ENCODE measurements at places on chromosomes 1 and 21.

DNA sequence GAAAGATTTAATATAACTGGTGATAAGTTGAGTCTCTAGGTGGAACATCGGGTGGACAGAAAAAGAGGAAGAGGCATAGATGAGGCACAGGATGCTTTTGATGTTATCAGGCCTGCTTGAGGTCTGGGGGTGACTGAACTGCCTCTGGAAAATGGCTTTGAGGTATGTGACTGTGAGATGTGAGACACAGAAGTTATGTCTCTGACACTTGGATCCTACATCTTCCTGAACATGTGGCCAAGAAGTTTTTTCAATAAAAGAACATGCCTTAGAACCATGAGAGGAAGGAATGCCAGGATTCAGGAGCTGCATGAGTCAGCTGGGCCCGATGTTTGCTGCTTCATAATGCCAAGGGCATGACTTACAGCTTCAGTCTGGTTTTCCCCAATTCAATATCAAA, 11.5 kb upstream of the AIM2 start:
- DNase-seq: peak; percentile 74

GRCh38 chr1:193533853-193534252, 347.4 kb upstream of the B3GALT2 start:
- no peak for DNase-seq

DNA sequence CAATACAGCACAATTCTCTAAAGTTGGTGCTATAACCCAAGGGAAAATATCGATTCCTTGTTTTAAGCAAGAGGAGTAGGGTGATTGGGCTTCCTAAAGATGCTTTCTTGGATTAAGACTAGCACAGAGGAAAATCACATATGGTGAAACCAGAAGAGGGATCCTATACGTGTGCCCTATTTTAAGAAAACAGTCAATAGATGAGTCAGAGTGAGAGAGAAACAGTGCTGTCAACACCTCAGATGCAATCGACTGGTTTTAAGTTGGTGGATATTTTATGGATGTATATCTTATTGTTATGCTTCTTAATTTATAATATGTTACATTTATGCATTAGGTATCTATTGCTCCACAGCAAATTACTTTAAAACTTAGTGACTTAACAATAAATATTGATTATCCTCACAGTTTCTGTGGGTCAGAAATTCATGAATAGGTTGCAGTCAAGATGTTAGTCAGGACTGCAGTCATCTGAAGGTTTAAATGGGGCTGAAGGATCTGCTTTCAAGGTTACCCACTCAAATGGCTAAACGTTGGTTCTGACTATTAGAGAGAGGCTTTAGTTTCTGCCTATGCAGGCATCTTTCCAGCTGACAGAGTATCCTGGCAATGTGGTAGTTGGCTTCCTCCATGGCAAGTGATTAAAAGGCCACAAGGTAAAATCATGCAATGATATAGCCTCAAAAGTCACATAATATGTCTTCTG, 61.6 kb upstream of the DEPDC1 start:
- DNase-seq: no peak

DNA sequence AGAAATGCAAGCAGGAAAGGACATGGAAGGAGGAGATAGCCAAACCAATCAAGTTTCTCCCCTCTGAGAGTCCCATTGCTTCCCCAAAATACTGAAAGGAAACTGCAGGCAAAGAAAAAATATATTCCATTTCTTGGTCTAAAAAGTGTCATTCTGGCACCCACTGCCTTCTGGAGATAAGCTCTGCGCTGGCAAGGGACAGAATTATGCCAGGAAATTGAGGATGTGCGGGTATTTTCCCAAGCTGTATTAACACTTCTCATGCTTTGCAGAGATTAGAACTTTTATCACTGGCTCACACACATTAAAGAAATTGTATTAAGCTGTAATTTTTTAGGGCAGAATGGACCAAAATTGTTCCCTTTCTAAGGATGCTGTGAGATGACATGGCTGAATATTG, 381.2 kb upstream of the DUSP10 start:
- DNase-seq: no peak

DNA sequence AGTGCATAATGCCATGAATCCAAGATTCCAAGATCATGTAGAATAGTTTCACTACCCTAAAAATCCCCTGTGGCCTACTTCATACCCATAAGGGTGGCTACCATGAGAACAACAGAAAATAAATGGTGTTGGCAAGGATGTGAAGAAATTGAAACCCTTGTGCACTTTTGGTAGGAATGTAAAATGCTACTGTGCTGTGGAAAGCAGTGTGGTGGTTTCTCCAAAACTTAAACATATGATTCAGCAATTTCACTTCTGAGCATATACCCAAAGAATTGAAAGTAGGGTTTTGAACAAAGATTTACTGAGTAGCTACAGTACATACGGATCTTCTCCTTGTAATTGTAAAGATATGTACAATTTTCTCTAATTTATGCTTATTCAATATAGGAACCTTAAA, 16.0 kb downstream of the FNBP1L start:
- no peak for DNase-seq

DNA sequence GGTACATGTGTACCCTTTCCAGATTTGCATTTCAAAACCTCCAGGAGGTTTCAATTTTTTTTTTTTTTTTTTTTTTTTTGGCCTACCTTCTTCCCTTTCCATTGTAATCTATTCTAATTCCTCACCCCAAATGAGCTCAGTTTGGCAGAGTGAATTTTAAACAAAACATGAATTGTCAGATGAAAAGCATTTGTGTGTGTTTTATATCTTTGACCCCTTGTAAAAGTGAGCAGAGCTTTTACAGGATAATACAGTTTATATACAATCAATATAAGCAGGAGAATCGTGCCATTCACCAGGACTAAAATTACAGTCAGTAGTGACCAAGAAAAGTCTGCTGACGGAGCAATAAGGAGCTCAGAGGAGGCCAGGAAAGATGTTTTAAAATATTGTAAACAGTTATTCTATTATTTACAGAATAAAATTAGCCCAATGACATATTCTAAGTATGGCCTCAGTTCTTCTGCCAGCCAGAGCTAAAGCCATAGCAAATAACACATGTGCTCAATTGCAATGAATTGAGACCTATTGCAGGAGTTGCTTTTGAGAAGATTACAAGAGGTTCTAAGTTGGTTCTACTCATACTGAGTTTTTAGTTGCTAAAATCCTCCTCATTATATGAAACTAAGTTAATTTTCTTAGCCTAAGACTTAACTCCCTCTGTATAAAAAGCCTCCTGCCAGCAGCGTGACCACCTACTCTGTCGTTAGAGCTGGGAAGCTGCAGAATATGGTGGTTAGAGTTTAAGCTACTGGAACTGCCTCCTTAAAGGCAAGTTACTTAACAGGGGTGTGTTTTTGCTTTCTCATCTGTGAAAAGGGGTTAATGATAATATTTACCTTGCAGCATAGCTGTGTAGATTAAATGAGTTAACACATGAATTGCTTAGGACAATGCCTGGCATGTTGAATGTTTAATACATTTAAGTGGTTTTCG, 50.8 kb upstream of the ZNF326 start:
- DNase-seq: no peak

DNA sequence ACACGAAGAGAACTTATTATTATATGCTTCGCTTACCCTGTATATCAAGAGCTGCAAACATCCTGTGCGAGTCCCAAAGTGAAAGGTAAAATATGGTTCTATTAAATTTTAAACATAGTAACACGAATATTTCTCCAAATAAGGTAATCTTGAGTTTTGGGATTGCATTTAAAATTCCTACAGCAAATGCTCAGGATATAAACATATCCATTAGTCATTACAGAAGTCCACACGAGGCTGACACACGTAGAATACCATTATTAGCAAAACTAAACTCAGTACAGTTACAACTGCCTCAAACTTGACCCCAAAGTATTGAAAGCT, 282 bp upstream of the LYPLAL1 start:
- DNase-seq: no peak

GRCh38 chr1:69195136-69195535, 372.6 kb upstream of the LRRC7 start:
- DNase-seq: no peak

DNA sequence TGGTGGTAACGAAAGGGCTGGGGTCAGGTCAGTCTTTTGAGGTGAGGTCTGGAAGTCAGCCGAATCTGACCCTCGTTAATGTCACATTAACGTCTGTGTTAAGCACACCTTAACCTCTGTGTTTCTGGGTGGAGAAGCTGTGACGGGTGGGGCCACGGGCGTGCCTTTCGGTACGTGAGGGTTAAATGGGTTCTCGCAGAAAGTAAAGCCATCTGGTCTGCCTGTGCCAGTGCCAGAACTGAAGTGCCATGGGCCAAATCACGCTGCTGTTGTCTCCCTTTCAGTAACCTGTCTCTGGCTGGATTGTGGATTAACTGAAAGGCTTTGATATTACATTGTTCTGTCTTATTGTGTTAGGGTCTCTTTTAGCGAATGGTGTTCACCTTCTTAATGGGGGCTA, 14.4 kb downstream of the URB2 start:
- no peak for DNase-seq

DNA sequence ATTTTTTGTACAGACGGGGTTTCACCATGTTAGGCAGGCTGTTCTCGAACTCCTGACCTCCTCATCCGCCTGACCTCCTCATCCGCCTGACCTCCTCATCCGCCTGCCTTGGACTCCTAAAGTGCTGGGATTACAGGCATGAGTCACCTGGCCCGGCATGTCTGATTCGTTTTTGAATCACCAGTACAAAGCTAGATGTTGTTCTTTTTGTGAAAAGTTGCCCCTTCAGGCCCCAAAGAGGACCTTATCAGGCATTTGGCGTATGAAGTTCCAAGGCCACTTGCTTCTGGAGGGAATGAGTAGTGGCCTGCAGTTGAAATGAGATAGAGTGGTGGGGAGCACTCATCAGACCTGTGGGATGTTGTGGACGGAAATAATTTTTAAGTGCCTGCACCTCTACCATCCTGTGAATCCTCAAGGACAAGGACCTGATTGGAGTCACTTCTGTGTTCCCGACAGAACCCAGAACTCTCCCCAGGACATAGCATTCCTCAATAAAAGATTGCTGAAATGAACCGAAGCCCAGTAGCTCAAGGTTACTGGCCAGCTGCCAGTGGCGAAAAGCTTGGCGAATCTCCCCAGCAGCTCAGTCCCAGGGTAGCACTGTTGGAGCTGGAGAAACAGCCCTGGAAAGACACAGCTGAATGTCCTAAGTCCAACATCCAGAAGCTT, 50.1 kb downstream of the NDUFS5 start:
- no peak for DNase-seq

GRCh38 chr1:37609002-37609401, 13.3 kb upstream of the GNL2 start:
- DNase-seq: no peak

GRCh38 chr1:44293761-44294315, 61.2 kb downstream of the ERI3 start:
- DNase-seq: no peak

DNA sequence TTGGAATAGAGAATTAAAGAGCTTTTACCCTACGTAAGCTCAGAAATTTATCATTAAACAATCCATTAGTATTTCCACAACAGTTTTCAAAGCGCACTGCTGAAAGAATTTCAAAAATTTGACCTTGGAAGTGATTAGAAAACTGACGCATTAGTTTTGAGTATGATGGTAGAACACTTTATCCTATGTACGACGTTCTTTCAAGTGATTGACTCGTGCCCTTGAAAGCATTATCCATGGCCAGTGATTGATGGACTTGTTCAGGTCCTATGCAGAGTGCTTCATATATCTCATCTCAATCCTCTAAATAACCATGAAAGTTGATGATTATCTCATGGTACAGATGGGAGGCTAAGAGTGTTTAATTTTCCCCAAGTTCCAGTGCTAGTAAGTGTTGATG, 697.2 kb downstream of the USP25 start:
- no peak for DNase-seq

DNA sequence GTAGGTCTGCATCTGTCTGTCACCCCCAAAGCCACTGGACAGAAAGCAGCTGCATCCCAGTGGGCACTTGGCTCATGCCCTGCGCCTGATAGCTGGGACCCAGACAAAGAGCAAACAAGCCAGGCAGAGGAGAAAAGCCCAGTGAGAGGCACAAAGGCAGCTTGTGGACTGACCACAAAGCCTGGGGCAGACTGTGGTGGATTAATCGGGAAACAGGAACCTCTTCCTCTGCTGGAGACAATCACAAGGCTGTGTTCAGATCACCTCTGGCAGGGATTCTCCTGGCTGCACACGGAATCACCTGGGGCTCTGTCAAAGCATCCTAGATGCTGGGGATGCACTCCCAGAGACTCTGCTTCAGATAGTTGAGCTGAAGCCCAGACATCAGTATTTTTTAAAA, 15.2 kb upstream of the GJB5 start:
- no peak for DNase-seq

GRCh38 chr1:200386416-200386815, 23.4 kb downstream of the ZNF281 start:
- no peak for DNase-seq

- no peak for DNase-seq
Observed at GRCh38 chr1:221697923-221698425, 43.9 kb downstream of the DUSP10 start.

GRCh38 chr1:233143241-233143640, 152.3 kb downstream of the PCNX2 start:
- DNase-seq: no peak

DNA sequence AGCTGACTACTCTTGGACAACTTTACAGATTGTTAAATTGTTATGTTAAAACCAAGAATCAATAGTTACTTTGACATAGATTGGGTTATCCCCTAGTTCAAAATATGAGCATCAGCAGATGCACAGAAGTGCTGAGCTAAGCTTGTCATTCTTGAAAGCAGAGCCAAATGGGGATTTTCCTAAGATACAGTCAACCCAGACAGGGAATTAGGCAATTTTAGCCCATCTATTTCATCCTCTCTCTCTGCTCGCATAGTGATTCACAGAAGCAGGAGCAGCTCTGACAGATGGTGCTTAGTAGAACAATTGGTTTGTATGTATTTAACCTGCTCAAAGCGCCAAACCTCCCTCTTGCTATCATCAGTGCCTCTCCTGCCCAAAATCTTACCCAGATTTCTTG, 27.9 kb upstream of the PRRC2C start:
- no peak for DNase-seq

- DNase-seq: no peak
Observed at GRCh38 chr1:181396811-181397210, 86.5 kb upstream of the CACNA1E start.

GRCh38 chr21:44994047-44994694, 54.3 kb downstream of the SLX9 start:
- DNase-seq: no peak

DNA sequence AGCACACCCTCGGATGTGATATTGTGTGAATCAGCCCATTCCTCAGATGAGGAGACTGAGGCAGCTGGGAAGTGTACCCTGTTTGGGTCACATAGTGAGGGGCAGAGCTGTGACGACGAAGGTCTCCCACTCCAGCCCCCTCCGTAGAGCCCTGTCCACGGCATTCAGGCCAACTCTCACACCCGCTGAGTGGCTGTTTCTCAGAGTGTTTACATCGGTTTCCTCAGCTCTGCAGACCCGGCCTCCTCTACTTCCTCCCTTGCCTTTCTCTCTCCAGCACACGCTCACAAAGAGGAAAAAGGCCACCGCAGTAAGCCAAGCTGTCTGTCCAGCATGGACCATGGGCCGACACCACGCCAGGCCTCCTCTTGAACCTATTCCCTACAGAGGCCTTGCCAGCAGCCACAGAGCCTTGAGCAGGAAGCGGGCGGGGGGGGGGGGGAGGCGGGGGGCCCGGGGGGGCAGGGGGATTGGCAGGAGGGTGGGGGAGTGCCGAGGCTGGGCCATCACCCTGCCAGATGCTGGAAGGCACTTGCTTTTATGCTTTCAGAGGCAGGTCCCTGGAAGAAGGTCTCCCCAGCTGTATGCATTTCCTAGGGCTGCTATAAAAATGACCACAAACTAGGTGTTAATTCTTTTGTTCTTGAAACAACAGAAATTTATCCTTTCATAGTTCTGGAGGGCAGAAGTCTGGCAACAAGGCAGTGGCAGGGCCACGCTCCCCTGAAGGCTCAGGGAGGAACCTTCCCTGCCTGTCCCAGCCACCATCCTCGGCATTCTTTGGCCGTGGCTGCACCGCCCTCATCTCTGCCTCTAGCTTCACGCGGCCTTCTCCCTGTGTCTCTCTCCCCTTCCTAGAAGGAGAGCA, 178.4 kb downstream of the PSMG1 start:
- peak; percentile 72 for DNase-seq

Measured in HL-60 (cell line).